ENCODE measurements at places on chromosomes 7 and 10. TPM values are rescaled to one million over a fixed set of nuclear protein-coding genes. Genes with fewer than 3 reads are reported as not detected.

Gene HNRNPH3
- total RNA-seq: 162 TPM

DNA sequence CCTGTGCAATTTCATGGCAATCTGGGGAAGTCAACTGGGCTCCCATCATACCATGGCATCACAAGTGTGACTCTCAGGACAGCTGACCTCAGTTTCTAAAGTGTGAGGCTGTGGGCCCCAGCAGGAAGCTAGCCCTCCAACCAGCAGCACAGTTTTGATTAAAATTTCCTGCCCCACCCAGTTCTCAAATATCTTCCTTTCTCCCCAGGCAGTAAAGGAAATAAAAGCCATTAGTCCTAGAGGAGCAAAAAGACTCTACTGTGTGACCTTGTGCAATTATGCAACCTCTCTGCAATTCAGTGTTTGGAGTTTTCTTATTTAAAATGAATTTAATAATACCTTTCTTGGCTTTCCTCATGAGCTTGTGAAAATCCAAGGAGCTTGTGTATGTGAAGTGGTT, 143.1 kb upstream of the CDCA7L start:
- DNase-seq: no peak

DNA sequence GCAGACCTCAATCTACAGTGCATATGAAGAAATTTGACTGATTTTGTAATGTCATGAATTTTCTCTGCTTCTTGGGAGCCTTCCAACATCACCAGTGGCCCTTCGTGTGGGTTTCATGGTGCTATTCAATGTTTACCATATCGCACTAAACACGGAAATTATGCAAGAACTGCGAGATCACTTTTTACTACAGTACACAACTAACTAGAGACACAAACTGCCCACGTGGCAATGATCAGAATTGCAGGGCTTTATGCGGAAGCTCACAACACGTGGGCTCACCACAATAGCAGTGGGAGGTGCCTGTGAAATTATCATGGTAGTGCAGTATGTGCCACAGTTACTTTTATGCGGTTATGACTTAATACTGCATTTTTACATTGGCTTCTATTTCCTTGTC, 449.7 kb upstream of the KLF6 start:
- peak; percentile 71 for DNase-seq

Gene TAS2R60
- total RNA-seq: not detected

Gene GIMAP1
- total RNA-seq: 11.1 TPM

- no peak for DNase-seq
Measured at GRCh38 chr7:131294553-131294952, 33.1 kb upstream of the MKLN1 start.

Gene LRRC17
- not detected for total RNA-seq

GRCh38 chr10:43350156-43350555, 21.3 kb upstream of the FXYD4 start:
- no peak for DNase-seq

Gene TRIM74
- total RNA-seq: 0.73 TPM

GRCh38 chr7:117323305-117323850, 520 bp upstream of the WNT2 start:
- no peak for DNase-seq

DNA sequence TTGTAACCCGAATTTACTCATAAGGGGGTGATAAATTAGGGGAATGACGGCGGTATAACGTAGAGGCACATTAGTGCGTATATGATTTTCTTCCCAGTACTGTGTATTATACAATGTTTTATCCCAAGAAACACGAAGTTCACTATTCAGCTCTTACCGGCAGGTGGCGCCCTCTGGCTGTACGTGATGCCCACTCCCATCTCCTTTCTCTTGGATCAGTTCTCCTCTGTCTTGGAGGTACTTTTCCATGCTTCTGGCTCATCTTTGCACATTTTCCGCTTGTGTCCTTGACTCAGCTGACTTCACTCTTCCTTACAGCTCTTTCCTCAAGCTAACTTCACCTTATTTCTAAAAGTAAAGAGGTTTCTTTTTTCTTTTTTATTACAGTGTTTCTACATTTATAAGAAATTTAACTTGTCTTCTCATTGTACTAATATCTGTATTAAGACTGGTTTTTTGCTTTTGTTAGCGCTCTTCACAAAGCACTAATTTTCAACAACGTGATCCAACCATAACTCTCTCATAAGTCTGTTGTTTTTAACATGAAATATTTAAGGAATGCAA, 21.3 kb downstream of the TMEM176B start:
- peak; percentile 80 for DNase-seq

DNA sequence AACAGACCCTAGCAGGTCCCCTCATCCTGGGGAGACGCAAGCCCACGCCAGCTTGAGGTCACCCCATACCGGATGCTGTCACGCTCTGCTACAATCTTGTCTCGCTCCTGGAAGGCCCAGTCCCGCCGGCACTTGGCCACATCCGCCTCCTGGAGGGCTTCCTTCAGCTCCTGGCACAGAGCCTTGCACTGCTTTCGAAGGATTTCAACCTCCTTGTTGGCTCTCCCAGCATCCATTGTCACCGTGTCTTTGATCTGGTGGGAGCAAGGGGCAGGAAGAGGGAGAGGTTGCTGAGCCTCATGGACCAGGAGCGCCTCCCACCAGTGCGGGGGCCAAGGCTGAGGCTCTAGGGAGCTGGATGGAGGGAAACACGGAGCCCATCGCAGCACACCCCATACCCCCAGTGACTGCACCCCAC, 90.9 kb downstream of the DLG5 start:
- DNase-seq: no peak
